ENCODE measurements at places on chromosomes 3 and 15.

DNA sequence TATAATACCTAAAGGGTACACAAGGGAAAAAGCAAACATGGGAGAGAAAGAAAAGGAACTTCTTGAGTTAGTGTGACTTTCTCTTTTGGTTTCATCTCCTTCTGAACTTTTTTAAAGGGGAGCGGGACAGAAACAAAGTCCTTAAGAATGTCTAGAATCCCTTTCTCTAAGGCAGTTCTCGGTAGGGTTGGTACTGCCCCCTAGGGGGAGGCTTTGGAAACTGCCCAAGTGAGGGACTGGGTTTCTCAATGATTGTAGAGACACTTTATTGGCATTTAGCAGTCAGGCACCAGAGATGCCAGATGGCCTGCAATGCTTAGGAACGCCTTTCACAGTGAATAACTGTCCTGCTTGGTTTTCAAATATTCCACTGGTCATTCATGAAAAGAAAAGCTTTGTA is 172.7 kb downstream of the WDR72 start:
- DNase-seq = no peak

GRCh38 chr3:172980849-172981248 is 160.2 kb downstream of the SPATA16 start:
- no peak for DNase-seq

DNA sequence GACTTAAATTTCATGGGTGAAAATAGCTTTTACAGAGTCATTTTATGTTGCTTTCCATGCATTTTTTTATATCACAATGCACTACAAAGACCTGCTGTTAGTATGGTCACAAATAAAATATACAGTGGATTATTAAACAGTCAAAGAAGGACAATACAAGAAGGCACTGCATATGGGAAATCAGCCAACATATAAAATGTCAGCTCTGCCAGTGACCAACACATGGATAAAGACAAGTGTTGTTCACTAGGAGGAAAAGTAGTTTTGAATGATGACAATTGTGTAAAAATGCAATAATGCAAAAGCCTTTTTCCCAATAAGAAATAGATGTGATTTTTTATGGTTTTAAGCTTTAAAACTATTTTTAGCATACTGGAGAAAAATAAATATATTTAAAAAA is 425.3 kb upstream of the CBLB start:
- DNase-seq = no peak

DNA sequence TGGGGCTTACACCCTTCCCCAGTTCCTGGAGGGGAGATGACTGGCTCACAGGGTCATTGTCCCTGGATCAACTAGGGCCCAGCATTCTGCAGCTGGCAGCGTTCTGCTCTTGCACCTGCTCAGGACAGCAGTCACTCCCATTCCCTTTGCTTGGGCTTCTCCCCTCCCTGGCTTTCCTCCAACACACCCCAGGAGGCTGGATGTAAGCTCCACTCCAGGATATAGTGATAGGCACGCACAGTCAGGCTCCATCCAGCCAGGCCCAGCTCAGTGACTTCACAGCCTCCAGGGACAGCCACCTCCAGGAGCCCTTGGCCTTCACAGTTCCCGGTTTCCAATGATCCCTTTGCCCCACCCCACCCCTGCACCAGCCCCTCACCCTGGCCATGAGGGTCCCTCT is 1.9 kb downstream of the SPTBN5 start:
- no peak for DNase-seq

- DNase-seq = no peak
These were observed 55.1 kb upstream of the PIK3CB start for GRCh38 chr3:138889792-138890191.

DNA sequence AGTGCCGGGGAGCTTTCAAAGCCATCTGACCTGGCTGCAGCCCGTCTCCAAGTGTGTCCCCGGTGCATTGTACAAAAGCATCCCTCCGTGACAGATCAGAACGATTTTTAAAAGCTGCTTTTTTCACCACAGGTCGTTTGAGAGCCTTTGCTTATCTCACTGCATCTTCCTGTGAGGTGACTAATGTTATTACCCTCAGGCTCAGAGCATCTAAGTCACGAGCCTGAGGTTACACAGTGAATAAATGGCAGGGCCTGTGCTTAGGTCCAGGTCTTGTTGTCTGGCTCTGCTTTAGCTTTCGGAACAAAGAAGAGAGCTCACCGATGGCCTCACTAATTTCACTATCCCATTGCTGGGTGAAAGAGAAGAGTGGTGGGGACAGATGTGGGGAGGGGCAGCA is 83.3 kb downstream of the SEC22A start:
- DNase-seq = no peak

- DNase-seq = no peak
These were observed 85.4 kb upstream of the TLE3 start for GRCh38 chr15:70182858-70183695.

DNA sequence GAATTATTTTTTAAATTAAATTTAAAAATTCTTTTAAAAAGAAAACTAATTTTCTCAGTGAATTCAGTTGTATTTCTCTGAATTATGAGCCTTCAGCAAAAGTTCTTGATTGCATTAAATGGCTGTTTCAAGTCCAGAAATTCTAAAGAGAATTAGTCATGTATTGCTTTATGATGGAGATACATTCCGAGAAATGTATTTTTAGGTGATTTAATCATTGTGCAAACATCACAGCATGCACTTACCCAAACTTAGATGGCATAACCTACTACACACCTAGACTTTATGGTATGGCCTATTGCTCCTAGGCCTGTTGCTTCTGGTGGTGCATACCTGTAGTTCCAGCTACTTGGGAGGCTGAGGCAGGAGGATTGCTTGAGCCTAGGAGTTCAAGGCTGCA is 44.3 kb upstream of the GCNT3 start:
- DNase-seq = no peak

- no peak for DNase-seq
These were observed 45.8 kb downstream of the FOXB1 start for GRCh38 chr15:60049948-60050347.

DNA sequence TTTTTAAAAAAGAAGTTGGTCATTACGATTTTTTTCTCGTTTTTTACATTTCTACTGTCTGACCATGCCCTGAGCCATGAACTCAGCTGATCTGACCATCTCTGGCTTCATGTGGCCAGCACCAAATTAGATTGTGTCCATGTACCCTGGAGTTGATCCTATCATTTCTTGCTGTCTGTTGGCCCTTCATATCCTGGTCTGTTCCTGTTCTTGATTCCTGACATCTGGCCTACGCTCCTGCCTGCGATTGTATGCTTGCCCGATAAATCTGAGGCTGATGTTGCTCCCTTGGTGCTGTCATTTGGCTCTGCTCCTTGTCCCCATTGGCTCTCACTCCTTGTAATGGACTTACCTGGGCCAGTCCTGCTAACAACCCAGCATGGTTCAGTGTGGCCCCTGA is 89.8 kb upstream of the IGSF10 start:
- DNase-seq = no peak

DNA sequence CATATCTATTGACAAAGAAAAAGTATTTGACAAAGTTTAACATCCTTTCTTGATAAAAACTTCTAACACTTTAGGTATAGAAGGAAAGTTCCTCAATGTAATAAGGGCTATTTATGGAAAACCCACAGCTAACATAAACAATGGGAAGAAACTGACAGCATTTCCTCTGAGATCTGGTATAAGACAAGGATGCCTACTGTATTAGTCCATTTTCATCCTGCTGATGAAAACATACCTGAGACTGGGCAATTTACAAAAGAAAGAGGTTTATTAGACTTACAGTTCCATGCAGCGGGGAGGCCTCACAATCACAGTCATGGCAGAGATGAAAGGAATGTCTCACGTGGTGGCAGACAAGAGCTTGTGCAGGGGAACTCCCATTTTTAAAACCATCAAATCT is 17.8 kb upstream of the CLDN1 start:
- DNase-seq = no peak

Measured in upper lobe of left lung (tissue), 6 donors.